ENCODE measurements at places on chromosomes 13 and 19.
A peak's percentile ranks its signal among the peaks of the same experiment; 100 is the strongest.

- DNase-seq = no peak
Observed at GRCh38 chr13:26476111-26476781, 81.2 kb upstream of the WASF3 start.

GRCh38 chr13:73210218-73210883 lies 151.5 kb downstream of the KLF5 start:
- DNase-seq = no peak

DNA sequence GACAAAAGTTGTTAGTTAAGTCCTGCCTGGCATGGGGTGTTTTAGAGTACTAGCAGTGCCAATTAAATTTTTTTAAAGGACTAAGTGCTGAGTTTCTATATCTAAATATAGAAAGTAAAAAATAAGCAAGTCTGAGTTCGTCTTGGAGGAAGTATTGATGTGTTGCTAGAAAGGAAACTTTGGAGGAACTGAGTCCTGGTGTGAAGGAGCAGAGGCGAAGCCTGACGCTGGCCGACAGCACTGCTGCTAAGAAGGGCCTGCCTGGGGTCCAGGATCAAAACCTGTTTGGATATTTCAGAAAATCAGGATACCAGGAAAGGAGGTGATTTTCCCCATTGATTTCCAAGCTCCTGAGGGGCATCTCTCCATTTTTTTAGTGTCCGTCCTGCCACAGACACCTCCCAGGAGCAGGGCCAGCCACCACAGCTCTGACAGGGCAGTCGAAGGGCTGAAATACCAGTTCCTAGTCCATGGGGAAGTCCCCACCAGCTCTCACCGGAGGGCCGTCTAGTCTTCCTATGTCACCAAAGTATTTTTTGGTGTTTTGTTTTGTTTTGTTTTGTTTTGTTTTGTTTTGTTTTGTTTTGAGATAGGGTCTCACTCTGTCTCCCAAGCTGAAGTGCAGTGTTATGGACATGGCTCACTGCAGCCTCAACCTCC lies 38.2 kb upstream of the NPAS1 start:
- no peak for DNase-seq

- no peak for DNase-seq
Observed at GRCh38 chr19:11070123-11070522, 19.1 kb upstream of the LDLR start.

DNA sequence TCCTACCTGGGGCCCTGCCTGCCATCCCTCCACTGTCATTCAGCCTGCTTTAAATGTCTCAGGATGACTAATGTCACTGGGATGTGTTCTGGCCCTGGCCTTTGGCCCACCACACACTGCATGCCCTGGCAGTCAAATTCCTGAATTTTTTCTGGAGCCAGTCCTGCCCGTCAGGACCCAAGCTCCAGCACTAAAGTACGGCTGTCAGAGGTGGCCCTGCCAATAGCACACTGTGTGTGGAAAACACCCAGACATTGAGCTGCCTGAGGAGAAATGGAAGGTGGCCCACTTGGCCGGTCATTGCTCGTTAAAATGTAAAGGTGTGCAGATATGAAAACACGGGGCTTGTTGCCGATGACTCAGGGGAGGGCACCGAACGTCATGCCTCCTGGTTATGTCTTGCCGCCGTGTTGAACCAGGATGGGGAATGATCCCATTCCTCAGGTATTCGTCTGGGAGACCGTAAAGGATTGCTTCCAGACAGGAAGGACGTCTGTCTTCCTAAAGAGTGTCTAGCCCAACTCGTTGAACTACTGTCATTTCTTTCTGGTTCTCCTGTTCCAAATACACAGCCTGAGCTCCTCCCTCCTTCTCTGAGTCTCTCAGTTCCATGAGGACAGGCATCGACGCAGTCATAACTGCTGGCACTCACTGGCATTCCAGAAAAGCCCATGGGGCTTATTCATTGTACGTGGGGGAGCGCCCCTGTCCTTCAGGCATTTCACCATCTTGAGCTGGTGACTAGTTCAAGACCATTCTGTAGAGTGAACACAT lies 40.6 kb downstream of the COL4A2 start:
- no peak for DNase-seq

DNA sequence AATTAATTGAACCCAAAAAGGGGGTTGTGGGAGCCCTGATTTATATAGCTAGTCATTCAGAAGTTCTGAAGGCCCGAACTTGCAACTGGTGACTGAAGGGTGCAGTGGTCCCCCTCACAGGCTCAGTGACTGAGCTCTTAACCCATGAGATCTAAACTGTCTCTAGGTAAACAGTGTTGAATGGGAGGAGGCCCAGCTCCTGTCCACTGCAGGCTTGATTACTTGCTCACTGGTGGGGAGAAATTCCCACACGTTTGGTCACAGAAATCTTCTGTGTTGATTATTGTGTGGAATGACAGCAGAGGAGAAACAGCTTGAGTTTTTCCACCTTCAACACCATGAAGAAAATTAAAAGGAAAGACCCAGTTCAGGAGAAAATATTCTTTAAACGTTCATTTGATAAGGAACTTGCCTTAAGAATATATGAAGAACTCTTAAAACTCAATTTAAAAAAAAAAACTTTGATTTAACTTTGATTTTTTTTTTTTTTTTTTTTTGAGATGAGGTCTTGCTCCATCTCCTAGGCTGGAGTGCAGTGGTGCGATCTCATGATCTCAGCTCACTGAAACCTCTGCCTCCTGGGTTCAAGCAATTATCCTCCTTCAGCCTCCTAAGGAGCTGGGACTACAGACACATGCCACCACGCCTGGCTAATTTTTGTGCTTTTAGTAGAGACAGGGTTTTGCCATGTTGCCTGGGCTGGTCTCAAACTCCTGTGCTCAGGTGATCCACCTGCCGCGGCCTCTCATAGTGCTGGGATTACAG lies 249.3 kb downstream of the UQCRFS1 start:
- no peak for DNase-seq

GRCh38 chr19:18586306-18586705 lies 2.3 kb upstream of the REX1BD start:
- peak; percentile 31 for DNase-seq

DNA sequence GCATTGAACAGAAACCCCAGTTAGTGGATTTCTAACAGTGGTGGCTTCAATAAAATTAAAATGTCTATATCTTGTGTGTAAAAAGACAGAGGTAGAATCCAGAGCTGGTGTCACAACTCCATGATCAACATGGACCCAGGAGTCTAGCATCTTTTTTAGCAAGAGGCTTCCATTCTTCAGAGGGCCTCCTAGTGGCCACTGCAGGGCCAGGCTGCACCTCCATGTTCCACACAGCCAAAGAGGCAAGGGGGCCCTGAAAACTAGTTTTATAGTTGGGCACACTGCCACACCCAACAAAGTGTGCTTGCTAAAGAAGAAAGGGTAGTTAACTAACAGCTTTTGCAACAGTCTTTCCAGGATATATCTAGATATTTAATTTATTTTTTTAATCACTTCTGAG lies 12.9 kb downstream of the N4BP2L1 start:
- no peak for DNase-seq

Measured in GM13976 (cell line).